ENCODE measurements at places on chromosomes 2 and 18. TPM values are rescaled to one million over a fixed set of nuclear protein-coding genes. Genes with fewer than 3 reads are reported as not detected.

Gene C2orf66
- not detected for total RNA-seq

Gene NAT8
- not detected for total RNA-seq

Gene SLC30A3
- 0.09 TPM for total RNA-seq

Gene HOXD8
- 0.45 TPM for total RNA-seq

Gene ALLC
- total RNA-seq, result not detected

Gene PARD6G
- 0.54 TPM for total RNA-seq

Gene FLACC1
- total RNA-seq, result 1.2 TPM

Gene UGT1A10
- 0.41 TPM for total RNA-seq

Gene PLGLB1
- 1.5 TPM for total RNA-seq

Gene MC5R
- not detected for total RNA-seq

Gene IL1R1
- total RNA-seq, result 152 TPM

Gene ZNF804A
- total RNA-seq, result 12.9 TPM

Gene RAB6C
- total RNA-seq, result not detected

Gene TMEM37
- not detected for total RNA-seq

Gene HOXD3
- not detected for total RNA-seq

Gene ACMSD
- not detected for total RNA-seq

Gene ANKRD12
- 35.3 TPM for total RNA-seq

All from fibroblast of the aortic adventitia (primary cell).